Fibroblast of upper back skin (primary cell): ENCODE measurements at places on chromosomes 12 and 14.

GRCh38 chr12:106251631-106252455 lies 4.0 kb upstream of the CKAP4 start:
- peak; percentile 83 for DNase-seq

DNA sequence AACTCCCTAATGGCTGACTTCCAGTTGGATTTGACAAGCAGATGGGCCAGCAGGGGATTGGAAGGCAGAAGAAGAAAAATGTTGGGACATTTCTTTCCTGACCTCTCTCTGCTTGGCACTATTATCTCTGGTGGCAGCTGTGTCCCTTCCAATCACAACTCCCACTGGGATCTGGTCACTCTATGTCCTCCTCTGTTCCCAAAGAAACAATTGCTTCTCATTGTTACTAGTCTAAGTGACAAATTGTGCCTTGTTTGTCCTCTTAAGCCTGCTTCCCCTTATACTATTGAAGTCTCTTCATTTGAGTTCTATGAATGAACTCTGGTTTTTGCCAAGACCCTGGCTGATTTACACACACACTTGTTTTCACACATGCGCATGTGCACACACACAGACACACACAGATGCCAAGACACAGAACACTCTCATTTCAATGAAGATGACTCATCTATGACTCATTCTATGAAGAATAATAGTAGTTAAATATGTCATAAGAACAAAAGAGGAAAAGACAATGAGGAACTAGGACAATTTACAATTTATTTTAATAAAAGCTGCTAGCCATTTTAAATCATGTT lies 83.0 kb upstream of the FAR2 start:
- peak; percentile 73 for DNase-seq

DNA sequence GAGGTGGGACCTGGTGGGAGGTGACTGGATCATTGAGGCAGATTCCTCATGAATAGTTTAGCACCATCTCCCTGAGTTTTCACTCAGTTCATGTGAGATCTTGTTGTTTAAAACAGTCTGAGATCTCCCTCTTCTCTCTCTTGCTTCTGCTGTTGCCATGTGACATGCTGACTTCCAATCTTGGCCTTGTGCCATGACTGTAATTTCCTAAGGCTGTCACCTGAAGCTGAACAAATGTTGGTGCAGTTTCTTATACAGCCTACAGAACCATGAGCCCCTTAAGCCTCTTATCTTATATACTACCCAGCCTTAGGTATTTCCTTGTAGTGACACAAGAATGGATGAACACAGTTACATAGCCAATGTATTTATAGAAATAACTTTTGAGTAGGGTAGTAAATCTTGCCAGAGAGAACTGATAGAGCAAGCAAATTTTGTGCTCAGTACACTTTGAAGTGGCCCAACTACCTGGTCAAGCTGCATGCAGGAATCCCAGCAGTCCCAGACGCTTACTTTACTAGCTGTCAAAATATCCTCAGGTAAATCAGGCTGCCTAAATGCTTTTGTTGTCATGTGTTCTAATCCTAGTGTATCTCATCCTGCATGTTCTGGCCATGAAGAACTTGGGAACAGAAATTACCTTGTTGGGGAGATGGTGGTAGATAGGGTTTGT lies 445.6 kb upstream of the MIS18BP1 start:
- DNase-seq: no peak

- DNase-seq: no peak
Measured at GRCh38 chr14:61360796-61361525, 39.6 kb downstream of the PRKCH start.

DNA sequence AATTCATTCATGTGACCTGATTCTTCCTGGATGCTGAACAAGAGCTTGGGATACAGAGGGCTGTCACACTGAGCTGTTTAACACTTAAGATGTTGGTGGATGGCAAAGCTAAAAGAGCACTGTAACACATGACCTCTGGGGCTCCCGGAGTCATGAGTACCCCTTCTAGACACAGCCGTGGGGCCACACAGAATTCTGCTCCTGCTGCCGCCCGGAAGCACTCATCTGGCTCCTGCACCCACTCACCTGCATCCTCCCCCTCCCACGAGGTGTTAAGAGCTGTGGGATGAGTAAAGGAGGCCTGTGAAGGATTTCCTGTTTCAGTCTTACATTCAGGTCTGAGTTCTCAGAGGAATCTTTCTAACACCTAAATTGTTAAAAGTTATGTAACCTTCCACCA lies 78.0 kb upstream of the SSTR1 start:
- no peak for DNase-seq
